ENCODE measurements at places on chromosomes 16 and 17.
A peak's percentile ranks its signal among the peaks of the same experiment; 100 is the strongest.

DNA sequence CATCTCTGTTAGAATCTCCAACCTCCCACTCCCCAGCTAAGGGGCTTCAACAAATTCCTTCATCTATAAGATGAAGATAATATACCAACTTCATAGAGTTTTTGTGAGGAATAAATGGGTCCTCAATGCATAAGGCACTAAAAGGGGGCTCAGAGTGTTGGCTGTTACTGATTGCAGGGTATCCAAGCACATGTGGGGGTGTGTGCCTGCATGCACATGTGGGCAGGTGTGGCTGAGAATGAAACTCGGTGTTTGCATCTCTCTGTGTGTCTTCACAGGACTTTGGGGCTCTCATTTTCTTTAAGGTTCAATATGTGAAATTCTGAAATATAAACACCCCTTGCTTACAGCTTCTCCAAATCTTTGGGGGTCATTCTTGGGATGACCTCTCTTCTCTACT, 4.1 kb upstream of the PPP1R9B start:
- no peak for DNase-seq

GRCh38 chr17:41786227-41787020, at the start of gene JUP:
JUP (minus strand) TSS chr17:41786711; CDS start chr17:41771854, 14,857 bp downstream.
- peak; percentile 99 for DNase-seq

- DNase-seq = no peak
Measured at GRCh38 chr17:58617563-58617962, 74.3 kb downstream of the TEX14 start.

GRCh38 chr17:72239548-72239947, 118.7 kb downstream of the SOX9 start:
- no peak for DNase-seq

- DNase-seq = no peak
Measured at GRCh38 chr16:84143784-84144199, 1.2 kb downstream of the HSDL1 start.

- DNase-seq = no peak
Measured at GRCh38 chr17:2090804-2091534, 36.1 kb downstream of the HIC1 start.

DNA sequence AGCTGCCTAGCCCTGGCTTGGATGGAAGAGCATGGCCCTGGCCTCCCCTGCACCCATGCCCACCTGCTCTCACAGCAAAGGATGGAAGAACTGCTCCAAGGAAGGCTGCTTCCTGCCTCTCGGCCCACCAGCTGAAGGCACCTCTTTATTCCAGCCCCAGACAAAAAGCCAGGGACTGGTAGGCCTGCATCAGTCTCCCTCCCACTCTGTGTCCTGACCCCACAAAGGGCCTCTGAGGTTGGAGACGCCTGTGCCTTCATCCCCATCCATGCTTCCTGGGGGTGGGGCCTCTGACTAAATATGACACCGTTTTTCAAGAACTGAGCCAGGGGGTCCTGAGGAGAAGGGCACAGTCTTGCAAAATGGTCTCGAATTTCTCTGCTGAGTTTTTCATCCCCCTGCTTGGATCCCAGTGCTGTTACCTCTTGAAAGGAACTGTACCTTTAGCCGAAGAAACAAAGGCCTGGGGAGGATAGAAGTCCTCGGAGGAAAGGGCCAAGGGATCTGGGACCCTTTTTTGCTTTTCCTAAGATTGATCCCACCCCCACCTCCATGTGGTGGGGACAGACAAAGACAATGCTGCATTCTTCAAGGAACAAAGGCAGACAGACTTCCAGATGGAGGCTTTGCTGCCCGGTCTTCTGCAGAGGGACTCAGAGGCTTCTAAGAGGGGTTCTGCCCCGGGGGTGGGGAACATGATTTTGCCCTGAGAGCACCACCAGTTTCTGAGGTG, 5.2 kb downstream of the C17orf50 start:
- DNase-seq = no peak

- no peak for DNase-seq
Measured at GRCh38 chr17:71432378-71433315, 688.2 kb upstream of the SOX9 start.

- DNase-seq = no peak
Measured at GRCh38 chr17:65902831-65903522, 289.0 kb downstream of the CEP112 start.

GRCh38 chr17:50881182-50881581, 15.0 kb upstream of the TOB1 start:
- no peak for DNase-seq

DNA sequence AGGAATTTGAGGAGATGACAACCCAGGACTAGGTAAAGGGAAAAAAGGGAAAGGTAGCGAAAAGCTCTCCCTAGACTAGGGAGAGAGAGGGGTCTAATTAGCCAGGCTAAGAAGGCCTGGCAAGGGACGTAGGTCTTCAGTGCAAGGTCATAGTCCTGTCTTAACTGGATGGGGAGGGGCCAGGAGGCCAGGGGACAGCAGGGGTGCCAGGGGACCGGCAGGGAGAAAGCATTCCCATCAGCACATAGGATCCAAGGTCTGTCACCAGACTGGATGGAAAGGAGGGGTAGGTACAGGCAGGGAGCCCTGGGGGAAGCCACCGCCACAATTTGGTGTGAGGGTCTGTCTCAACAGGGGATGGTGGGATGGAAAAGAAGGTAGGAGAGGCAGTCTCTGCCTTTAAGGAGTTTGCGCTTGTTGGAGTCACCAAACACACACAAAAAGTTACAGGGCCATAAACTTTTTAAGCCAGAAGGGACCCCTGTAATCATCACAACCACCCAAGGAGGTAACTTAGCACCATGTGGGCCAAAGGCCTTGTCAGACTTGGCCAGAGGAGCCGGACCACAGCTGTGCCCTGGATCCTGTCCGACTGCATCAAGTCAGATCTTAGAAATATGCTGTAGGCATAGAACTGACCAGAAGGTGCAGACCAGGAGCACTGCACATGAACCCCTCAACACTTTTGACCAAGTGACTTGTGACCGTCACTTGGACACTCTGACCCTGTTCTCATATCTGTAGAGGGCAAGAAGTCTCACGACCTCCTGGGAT, 10.0 kb downstream of the AXIN2 start:
- DNase-seq = no peak

DNA sequence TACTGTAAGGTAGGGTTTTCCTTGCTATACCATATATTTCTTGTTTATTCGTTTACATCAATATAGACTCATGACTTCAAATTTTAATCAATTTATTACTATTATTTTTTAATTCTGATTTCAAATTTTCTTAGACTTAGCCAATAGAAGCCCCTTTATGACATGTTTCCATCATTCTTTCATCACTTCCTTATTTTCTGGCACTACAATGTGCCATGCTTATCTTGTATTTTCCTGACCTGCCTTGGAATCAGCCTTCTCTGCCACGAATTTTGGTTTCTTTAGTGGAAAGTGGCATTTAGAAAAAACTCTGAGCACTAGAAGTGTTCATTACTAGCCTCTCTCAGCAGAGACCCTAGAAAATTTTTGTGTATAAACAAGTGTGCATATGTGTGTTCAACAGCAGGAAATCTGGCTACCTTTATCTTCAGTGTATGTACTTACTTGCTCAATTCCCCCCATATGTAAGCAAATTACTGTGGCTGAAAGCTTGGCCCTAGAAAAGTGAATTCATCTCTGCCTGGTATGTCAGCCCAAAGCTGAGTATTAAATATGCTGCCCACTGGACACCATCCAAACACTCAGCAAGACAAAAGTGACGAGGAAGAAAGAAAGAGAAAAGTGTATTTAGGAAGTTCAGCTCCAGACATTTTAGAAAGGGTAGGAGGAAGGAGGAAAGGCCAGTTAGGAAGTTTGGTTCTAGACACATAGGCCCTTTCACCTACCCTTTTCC, 4.0 kb downstream of the STXBP4 start:
- DNase-seq = no peak

- no peak for DNase-seq
Measured at GRCh38 chr17:41555105-41555887, 16.6 kb downstream of the KRT9 start.

GRCh38 chr16:11386791-11387546, 41.7 kb downstream of the RMI2 start:
- no peak for DNase-seq

- no peak for DNase-seq
Measured at GRCh38 chr17:42555122-42555622, 2.4 kb downstream of the HSD17B1 start.

DNA sequence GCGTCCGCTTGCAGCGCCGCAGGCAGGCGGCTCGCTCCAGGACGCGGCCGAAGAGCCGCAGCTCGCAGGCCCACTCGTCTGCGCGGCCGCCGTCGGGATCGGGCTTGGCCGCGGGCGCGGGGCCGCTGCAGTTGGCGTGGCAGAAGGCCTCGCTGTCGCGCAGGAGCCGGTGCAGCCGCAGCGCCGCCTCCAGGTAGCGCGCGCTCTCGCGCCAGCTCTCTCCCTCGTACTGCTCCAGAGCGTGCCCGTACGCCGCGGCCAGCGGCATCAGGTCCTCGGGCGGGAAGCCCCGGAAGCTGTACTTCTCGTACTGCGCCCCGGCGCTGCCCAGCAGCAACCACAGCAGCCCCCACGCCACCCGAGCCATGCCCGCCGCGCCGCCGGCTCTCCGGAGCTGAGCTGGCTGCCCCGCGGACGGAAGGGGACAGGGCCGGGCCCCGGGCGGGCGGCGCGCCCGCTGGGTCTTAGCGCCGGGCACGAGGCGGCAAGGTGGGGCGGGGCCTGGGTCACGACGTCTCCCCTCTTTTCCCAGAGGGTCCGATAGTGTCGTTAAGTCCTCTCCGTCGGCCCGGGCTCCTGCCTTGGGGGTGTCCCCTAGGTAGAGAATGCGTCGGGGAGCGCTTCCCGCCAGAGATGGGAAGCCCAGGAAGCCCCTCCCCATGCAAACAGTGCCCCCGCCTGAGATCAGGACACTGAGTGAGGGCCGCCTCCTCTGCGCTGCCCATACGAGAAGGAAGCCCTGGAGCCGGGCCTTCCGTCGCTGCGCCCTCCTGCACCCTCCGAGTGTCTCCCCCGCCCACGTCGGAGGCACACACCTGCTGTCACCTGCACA, at the start of gene P3H4:
TSS of gene P3H4 (minus strand) at position 401 of the 832 bp plus-strand sequence. CDS start at position 367, 34 bp downstream.
- DNase-seq = peak; percentile 66

DNA sequence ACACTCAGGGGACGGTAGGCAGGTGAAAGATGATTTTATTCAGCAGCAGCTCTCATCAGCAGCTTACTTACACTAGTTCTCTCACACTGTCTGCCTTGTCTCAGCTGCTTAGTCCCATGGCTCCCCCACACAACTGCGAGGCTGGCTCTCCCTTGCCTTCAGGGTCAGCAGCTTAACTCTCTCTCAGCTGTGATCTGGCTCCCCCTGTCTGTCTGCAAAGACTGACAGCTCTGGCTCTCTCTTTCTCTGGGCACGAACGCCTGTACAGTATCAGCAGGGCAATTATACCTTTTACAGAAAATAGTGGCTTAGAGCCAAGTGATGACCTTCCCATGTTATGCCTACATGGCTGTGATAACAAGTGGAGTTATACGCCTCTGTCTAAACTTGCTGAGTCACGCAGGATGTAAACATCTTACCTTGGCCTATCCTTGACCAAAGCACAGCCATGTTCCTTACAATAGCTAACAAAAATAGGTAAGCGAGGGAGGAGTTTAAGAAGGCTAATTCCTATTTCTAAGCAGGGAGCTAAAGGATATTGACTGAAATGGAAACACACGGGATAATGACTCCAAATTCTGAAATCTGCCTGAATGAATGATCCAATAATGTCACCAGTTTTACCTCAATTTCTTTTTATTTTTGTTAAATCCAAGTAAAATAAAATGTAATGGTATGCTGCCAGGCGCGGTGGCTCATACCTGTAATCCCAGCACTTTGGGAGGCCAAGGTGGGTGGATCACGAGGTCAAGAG, 1.1 kb upstream of the NDUFAB1 start:
- no peak for DNase-seq

- DNase-seq = no peak
Measured at GRCh38 chr16:81618661-81619060, 160.4 kb upstream of the PLCG2 start.

- no peak for DNase-seq
Measured at GRCh38 chr16:55418586-55418985, 60.4 kb upstream of the MMP2 start.

Measured in DMS79 (cell line).